ENCODE measurements at places on chromosomes 12 and 14.

DNA sequence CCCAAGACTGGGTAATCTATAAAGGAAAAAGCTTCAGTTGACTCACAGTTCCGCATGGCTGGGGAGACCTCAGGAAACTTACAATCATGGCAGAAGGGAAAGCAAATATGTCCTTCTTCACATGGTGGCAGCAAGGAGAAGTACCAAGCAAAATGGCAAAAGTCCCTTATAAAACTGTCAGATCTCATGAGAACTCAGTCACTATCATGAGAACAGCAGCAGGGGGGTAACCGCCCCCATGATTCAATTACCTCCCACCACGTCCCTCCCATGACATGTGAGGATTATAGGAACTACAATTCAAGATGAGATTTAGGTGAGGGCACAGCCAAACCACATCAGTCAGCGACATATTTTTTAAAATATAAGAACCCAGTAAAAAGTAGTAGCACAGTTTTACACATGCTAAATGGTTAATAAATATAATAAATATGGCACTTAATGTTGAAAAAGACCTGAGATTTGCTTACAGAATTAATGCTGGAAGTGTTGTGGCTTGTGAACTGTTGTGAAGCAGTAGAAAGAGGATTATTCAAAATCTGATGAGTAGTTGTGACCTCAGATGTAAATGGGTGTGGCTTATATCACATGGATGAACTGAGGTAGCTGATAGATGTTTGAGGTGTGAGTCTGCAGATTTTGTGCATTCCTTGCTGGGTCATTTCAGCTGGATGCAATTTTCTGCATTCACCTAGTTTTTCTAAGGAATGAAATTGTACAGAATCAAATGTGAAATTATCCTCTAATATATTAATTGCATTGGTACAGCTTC, 46.9 kb upstream of the CHPT1 start:
- peaks cover 17% of the 10 kb centered on the region for H3K27me3 ChIP-seq
- ATAC-seq, result no peak
- no peak overlapping the region for H3K27ac ChIP-seq
- no peaks in the 10 kb centered on the region for H3K36me3 ChIP-seq

GRCh38 chr12:22409377-22410164, 75.1 kb upstream of the ST8SIA1 start:
- peak; percentile 96 for ATAC-seq
- H3K27ac ChIP-seq, result peak overlapping the region; percentile 39
- no peaks in the 10 kb centered on the region for H3K27me3 ChIP-seq
- no peaks in the 10 kb centered on the region for H3K36me3 ChIP-seq
- peak overlapping the region; percentile 55 for H3K4me3 ChIP-seq
- H3K4me1 ChIP-seq, result peaks cover 7% of the 10 kb centered on the region

DNA sequence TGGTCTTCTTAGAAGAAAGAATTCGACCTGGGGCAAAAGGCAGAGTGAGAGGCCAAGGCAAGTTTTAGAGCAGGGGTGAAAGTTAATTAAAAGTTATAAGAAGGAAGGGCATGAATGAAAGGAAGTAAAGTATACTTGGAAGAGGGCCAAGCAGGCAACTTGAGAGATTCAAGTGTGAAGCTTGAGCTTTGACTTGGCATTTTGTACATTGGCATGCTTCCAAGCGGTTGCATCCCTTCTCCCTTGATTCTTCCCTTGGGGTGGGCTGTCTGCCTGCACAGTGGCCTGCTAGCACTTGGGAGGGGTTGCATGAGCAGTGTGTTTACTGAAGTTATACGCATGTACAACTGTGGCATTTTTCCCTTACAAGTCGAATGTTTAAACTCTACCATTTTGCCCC, 74.8 kb upstream of the MGAT4C start:
- H3K4me1 ChIP-seq, result no peaks in the 10 kb centered on the region
- no peaks in the 10 kb centered on the region for H3K36me3 ChIP-seq
- no peak overlapping the region for H3K27ac ChIP-seq
- no peak for ATAC-seq

DNA sequence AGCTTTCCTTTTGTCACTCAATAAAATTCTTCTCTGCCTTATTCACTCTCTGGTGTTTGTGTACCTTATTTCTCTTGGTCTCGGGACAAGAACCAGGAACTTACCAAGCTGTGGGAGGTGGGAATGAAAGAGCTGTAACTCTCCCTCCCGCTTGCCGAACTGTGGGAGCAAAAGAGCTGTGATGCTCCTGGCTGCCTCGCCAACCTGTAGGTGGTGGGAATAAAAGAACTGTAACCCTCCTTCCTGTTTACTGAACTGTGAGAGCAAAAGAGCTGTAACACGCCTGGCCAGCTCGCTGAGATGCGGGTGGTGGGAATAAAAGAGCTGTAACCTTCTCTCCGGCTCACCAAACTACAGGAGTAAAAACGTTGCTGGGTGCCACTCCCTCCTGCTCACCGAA, 314.1 kb upstream of the LRIG3 start:
- H3K27ac ChIP-seq, result no peak overlapping the region
- H3K4me3 ChIP-seq, result no peak overlapping the region
- no peaks in the 10 kb centered on the region for H3K27me3 ChIP-seq
- no peaks in the 10 kb centered on the region for H3K4me1 ChIP-seq
- no peak for ATAC-seq

GRCh38 chr14:74705613-74706500, 7.0 kb downstream of the AREL1 start:
- peaks cover 9% of the 10 kb centered on the region for H3K36me3 ChIP-seq
- H3K4me3 ChIP-seq, result no peak overlapping the region
- ATAC-seq, result no peak
- H3K27ac ChIP-seq, result no peak overlapping the region
- peaks cover 22% of the 10 kb centered on the region for H3K4me1 ChIP-seq
- H3K27me3 ChIP-seq, result no peaks in the 10 kb centered on the region

DNA sequence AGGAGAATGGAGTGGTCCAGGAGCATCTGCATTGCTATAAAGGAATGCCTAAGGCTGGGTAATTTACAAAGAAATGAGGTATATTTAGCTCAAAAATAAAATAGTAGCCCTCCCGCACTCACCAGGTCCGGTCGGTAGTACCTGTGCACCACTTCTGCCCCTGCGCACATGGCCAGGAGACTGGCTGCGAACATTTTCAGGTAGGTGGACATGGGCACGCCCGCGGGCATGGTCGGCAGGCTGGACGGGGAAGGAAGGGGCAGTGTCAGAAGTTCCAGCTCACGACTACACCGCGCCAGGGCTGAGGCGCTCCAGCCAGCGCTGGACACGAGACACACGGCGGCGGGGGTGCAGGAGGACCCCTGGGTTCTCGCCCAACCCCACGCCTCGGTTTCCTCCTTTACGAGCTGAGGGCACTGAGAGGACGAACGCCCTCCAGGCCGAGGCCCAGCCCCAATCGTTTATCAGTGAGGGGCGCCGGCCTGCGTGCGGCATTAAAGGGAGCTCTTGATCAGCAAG, 9.1 kb upstream of the TDG start:
- H3K4me3 ChIP-seq, result peak overlapping the region; percentile 91
- no peaks in the 10 kb centered on the region for H3K27me3 ChIP-seq
- peaks cover 54% of the 10 kb centered on the region for H3K36me3 ChIP-seq
- peak overlapping the region; percentile 95 for H3K27ac ChIP-seq

GRCh38 chr12:44389038-44389437, 487.1 kb downstream of the NELL2 start:
- ATAC-seq, result no peak
- H3K27ac ChIP-seq, result no peak overlapping the region
- H3K27me3 ChIP-seq, result no peaks in the 10 kb centered on the region
- no peaks in the 10 kb centered on the region for H3K4me1 ChIP-seq
- H3K36me3 ChIP-seq, result no peaks in the 10 kb centered on the region

- H3K27ac ChIP-seq, result no peak overlapping the region
- no peak for ATAC-seq
- H3K4me1 ChIP-seq, result peaks cover 7% of the 10 kb centered on the region
Measured at GRCh38 chr12:40229690-40230651, 5.2 kb downstream of the LRRK2 start.

DNA sequence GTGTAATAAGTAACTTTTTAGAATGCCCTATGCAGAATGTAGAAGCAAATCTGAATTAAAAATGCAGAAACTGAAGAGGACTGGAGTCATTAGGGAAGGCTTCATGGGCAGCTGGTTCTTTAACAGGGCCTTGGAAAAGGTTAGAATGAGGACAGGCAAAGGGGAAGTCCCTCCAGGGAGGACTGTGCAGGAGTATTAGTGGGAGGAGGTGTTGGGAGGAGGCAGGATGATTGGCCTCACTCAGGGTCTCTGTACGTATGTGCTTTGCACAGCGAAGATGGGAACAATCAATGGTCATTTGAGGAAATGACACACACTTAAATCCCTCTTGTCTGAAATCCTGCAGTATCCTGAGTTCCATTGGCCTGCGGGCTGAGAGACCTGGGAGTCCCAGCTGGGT, 119.7 kb downstream of the PTCSC3 start:
- peaks cover 16% of the 10 kb centered on the region for H3K27me3 ChIP-seq
- no peaks in the 10 kb centered on the region for H3K4me1 ChIP-seq
- no peak overlapping the region for H3K4me3 ChIP-seq
- no peaks in the 10 kb centered on the region for H3K36me3 ChIP-seq
- H3K27ac ChIP-seq, result no peak overlapping the region
- no peak for ATAC-seq

- H3K27me3 ChIP-seq, result peaks cover 16% of the 10 kb centered on the region
- ATAC-seq, result no peak
- H3K36me3 ChIP-seq, result no peaks in the 10 kb centered on the region
- no peak overlapping the region for H3K4me3 ChIP-seq
Measured at GRCh38 chr14:88533064-88533602, 21.7 kb downstream of the PTPN21 start.

- peak within 1 kb of the TSS; percentile 52 for H3K4me3 ChIP-seq
- H3K36me3 ChIP-seq, result no peaks in the 10 kb centered on the region
- H3K4me1 ChIP-seq, result peaks cover 20% of the 10 kb centered on the region
- H3K27ac ChIP-seq, result peak within 1 kb of the TSS; percentile 44
Measured at GRCh38 chr14:24609655-24610344, at the start of gene GZMH. Gene GZMH (minus strand): TSS chr14:24609685. CDS start chr14:24609613, 72 bp downstream.
